ENCODE measurements at places on chromosomes 16 and 17.

- no peak for DNase-seq
These were observed 33.7 kb downstream of the PEMT start for GRCh38 chr17:17557796-17558195.

GRCh38 chr17:57357392-57357784 is 101.1 kb downstream of the MSI2 start:
- DNase-seq = peak; percentile 16

GRCh38 chr16:56357241-56357764 is 68.0 kb downstream of the AMFR start:
- no peak for DNase-seq

- no peak for DNase-seq
These were observed 45.5 kb downstream of the CYTH1 start for GRCh38 chr17:78736526-78737079.

GRCh38 chr16:68510775-68511174 is 28.3 kb upstream of the ZFP90 start:
- no peak for DNase-seq
